ENCODE measurements at places on chromosomes 6 and 20.

- DNase-seq = no peak
These were observed 54.4 kb downstream of the GOPC start for GRCh38 chr6:117547688-117548621.

GRCh38 chr6:52689857-52690256 is 18.9 kb downstream of the TMEM14A start:
- no peak for DNase-seq

DNA sequence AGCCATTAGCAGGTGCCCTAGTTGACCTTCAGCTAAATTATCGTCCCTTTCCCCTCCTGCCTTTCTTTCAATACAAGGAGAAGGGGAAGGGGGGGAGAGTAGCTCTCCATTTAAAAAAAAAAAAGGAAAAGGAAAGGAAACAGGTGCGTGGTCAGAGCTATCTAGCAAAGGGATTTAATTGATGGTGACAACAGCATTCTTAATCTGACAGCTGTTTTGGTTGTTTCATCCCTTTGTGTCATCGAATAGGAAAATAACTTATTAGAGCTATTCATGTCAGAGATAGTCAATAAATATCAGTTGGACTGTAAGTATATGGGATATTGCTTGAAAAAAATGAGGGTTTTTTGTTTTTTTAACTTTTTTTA is 195.2 kb upstream of the SASH1 start:
- DNase-seq = no peak

- DNase-seq = peak; percentile 44
These were observed 655.0 kb downstream of the QKI start for GRCh38 chr6:164069350-164069990.

- no peak for DNase-seq
These were observed 78.4 kb upstream of the FBXL4 start for GRCh38 chr6:99026135-99026534.

GRCh38 chr20:62052842-62053464 is 12.7 kb downstream of the TAF4 start:
- no peak for DNase-seq

- no peak for DNase-seq
These were observed 1111.4 kb upstream of the CITED2 start for GRCh38 chr6:140485740-140486449.

DNA sequence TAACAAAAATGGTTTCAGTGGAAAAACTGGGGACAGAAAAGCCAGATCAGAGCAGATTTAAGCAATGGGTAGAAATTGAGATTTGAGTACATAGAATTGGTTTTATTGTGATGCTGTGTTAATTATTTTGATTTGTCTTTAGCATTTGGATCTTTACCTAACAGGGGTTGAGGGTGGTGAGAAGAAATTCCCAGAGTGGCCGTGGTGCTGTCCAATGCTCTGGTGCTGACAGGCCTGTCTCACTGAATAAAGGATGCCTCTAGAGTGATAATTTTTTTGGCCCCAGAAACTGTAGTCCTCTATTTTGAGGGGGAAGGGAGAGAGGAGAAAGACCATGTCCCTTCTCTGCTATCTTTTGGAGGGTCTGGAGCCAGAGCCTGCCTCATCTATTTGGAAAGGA is 79.1 kb downstream of the LYRM2 start:
- DNase-seq = no peak

DNA sequence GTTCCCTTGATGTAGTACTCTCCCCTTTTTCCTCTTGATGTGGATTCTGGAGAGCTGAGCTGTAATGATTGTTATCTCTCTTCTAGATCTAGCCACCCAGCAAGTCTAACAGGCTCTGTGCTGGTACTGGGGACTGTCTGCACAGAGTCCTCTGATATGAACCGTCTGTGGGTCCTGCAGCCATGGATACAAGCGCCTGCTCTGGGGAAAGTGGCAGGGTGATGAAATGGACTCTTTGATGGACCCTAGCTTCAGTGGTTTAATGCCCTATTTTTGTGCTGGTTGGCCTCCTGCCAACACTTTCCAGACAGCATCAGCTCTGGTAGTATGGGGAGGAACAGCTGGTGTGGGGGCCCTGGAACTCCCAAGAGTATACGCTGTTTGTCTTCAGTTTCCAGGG is 216.3 kb downstream of the ADGRG6 start:
- no peak for DNase-seq

- DNase-seq = no peak
These were observed 35.5 kb upstream of the NXT1 start for GRCh38 chr20:23315099-23315498.

- DNase-seq = no peak
These were observed 7.1 kb downstream of the UQCC2 start for GRCh38 chr6:33704215-33705066.

DNA sequence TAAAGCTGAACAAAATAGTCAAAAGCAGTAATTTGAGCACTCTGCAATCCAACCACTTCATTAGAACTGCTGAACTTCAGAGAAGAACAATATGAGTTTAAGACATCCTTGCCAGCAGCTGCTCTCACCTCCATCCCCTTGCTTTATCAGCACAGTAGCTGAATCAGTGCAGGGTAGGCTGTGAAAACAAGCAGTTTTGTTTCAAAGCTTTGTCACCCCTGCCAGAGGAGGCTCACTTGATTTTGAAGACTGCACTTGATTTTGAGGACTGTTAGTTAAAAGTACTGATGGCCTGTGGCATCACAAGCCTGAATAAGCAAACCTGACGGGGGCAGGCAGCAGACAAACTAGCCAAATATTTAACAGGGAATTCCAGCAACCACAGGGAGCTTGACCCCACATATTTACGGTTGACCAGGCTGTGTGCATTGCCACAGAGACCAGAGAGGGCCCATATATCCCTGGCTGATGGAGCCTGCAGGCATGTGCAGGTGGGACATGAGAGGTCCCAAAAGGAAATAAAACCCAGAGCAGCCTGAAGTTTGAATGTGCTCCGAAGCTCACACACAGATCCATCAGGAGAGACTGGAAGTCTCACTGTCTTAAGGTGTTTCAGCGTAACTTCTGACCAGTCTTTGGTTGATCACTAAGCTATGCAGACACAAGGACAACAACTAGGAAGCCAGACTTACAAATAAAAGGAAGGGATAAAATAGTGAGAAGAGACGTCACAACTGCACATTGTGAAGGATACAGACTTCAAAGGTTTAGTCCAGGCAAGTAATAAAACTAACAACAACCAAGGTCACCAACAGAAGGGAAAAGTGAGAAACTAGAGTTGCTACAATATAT is 97.4 kb downstream of the PDSS2 start:
- no peak for DNase-seq

DNA sequence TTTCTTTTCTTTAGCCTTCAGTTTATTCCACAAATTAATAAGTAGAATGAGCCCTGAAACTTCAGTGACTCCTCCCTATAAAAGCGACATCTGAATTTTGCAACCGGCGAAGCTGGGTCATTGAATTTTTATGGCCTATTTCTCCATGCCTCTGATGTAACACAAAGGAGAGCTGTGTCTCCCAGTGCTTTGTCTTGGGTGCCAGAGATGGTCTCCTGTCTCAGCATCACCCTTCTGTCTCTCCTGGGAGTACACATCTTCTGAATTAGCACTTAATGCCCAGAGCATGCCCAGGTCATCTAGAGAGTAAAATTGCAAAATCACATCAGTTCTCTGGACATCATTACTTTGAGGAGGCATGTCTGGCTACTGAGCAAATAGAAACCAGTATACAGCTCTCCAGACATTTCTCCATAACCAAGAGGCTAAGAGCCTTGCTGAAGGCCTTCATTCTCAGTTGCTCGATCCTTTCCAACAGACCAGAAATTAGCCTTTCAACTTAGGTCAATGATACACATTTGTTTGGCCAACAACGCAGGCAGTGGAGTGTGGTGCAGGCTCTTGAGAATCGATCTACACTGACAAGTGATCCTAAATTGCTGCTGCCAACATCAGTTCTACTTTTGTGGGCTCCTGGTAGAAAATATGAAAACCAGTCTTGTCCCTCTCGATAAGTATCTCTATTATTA is 176.0 kb upstream of the FOXQ1 start:
- DNase-seq = no peak

DNA sequence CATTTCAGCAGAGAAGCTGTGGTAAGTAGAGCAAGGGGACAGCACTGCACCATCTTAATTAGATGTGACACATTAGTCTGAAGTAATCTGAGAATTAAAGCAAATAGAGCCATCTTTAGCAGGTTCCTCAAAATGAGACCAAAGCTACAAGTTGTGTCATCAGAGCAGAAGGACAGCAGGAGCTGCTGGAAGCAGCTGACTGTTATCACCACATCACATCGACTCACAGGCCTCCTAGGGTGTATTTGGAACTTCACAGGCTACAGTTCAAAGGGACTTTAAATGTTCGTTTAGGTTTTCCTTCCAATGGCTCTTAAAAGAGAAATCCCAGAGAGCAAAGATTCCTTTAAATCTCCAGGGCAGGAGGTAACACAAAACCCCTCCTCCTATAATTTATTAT is 69.5 kb downstream of the LCA5 start:
- DNase-seq = no peak

DNA sequence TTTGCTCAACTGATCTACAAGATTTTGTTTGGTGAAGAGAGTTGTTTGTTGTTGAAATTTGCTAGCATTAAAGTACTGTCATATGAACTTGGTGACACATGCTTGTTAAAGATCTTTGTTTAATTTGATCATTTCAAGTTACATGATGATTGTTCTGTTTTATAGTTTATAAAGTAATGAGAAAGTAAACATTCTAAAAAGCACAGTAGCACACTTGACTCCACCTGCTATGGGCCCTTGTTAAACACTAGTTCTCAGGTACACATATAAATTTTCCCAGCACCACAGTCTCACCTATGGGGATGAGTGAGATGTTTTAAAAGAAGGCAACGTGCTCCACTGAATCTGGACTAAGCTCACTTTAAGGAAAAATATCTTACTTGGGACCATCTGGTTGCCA is 14.1 kb downstream of the MCHR2 start:
- no peak for DNase-seq

GRCh38 chr6:157503018-157503747 is 122.2 kb downstream of the ZDHHC14 start:
- DNase-seq = no peak

DNA sequence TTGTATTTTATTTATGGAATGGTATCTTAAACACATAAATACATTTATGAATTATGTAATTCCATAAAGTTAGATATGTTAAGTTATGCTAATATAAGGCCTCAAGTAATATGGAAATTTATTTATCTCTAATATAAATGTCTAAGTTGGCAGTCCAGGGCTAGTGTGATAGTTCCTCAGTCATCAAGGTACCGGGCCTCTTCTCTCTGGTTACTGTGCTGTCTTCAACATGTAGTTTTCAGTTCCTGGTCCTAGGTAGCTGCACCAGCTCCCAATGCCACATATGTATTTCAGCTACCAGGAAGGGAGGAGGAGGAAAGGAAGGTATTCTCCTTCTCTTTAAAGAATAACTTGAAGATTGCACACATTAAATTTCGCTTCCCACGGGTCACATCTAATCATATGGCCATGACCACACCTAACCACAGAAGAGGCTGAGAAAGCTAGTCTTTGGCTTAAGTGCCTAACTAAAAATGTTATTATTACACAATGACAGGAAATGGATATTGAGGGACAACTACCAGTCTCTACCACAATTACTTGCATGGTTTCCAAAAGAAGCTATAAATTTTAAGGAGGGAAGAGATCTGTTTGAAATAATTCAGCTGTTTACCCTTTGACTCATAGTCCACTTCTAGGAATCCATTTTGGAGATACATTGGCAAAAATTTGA is 68.6 kb downstream of the BCKDHB start:
- DNase-seq = no peak

GRCh38 chr6:149319422-149319821 is 1.9 kb downstream of the TAB2 start:
- DNase-seq = no peak

DNA sequence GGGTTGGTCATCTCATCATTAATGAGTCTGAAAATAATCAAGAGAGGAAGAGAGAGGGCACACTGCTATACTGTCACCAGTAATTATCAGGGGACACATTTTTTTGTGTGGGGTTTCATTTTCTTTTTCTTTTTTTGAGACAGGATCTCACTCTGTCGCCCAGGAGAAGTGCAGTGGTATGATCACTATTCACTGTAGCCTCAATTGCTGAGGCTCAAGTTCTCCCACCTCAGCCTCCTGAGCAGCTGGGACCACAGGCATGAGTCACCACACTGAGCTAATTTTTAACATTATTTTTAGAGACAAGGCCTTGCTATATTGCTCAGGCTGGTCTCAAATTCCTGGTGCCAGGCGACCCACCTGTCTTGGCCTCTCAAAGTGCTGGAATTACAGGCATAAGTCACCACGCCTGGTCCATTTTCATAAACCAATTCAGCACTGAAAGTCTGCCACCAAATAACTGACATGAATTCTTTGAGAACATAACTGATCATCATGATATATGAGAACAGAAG is 43.3 kb downstream of the EPHA7 start:
- no peak for DNase-seq

- DNase-seq = no peak
These were observed 74.7 kb upstream of the SLC4A11 start for GRCh38 chr20:3313683-3314065.

GRCh38 chr6:139153855-139154254 is 19.0 kb downstream of the HECA start:
- no peak for DNase-seq

DNA sequence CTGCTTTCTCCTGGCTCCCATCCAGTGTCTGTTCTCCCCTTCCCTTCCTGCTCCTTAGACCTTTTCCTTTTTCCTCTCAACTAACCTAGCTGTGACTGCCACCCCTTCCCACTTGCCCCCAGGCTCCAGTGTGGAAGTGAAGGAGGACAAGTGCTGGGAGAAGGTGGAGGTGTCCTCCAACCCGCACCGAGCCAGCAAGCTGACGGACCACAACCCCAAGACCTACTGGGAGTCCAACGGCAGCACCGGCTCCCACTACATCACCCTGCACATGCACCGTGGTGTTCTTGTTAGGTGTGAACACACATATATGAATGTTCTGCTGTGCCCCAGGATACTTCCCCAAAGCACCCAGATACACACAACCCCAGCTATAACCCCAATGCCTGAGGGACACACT is 18.5 kb downstream of the CUL9 start:
- DNase-seq = no peak

- no peak for DNase-seq
These were observed 231.1 kb downstream of the HDGFL1 start for GRCh38 chr6:22800451-22800850.

- peak; percentile 89 for DNase-seq
These were observed 139.8 kb downstream of the OR2B2 start for GRCh38 chr6:27772261-27773001.

DNA sequence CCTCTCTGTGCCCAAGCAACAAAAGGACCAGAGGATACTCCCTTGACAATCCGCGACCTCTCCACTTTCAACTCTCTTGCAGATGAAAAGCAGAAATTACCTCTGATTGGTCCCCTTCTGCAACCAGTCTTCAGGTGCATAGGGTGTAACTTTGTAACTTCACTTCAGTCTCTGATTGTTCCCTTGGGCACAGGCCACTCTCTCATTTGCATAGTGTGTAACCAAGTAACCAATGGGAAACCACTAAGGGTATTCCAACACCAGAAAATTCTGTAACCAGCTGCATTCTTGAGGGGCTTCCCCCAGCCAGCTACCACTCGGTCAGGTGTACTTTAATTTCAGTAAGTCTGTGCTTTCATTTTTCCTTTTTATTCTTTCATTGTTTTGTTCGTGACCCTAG is 4.4 kb upstream of the RAET1L start:
- DNase-seq = no peak

- DNase-seq = no peak
These were observed 7.4 kb downstream of the DLL1 start for GRCh38 chr6:170283212-170284081.

- no peak for DNase-seq
These were observed 16.6 kb upstream of the FBXO9 start for GRCh38 chr6:53048431-53049195.

- DNase-seq = peak; percentile 13
These were observed 560.8 kb upstream of the IMPG1 start for GRCh38 chr6:76633259-76633658.

Measured in neural crest cell (in vitro differentiated cells).